ENCODE measurements at places on chromosomes 16 and 17.

DNA sequence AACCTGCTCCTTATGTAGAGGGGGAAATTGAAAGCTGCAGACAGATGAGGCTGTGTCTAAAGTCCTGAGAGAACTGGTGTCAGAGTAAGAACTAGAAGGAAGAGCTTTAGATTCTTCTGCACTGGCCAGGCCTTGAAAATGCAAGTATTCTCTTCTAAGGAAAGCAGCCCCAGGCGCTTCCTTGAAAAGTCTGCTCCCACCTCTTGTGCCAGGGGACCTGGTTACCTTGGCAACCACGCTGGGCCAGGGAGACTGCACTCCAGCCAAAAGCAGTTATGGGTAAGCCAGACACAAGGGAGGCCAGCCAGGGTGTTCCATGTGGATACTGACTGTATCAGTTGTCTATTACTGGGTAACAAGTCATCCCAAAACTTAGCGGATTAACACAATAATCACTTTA is 228.6 kb upstream of the SDK2 start:
- DNase-seq = no peak

- DNase-seq = peak; percentile 82
Observed at GRCh38 chr16:67857547-67858233, 10.2 kb upstream of the CENPT start.

- no peak for DNase-seq
Observed at GRCh38 chr16:62692685-62693084, 656.4 kb upstream of the CDH8 start.

DNA sequence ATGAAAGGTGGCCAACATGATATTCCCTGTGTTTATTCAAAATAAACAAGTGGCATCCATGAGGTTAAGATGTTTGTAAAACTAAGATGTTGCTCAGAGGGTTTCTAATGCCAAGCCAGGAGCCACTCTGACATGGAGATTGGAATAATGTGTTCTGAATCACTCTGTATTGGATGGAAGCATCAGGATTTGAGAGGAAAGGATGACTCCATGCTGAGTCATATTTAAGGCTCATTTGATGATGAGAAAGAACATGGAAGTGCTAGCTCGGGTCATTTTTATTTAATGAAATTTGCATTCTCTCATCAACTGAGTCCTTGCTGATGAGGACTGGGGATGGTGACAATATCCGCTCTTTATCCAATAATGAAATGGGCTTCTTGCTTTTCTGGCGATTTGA is 6.2 kb downstream of the VAT1L start:
- no peak for DNase-seq

DNA sequence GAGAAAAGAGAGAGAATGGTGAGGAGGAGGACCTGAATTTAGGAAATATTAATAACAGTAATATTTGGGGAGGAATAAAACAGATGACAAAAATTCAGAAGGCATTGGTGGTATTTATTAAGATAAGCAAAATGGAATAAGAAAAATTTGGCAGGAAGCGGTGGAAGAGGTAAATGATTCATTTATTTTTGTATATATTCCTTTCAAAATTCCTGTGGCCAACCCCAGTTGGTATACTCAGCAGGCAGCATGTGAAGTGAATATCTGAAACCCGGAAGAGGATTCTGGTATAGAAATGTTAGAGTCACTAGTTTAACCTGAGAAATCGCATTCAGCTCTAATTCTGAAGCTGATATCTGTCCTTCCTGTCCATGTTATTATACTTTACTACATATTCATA is 792.0 kb downstream of the KCNJ2 start:
- DNase-seq = no peak

DNA sequence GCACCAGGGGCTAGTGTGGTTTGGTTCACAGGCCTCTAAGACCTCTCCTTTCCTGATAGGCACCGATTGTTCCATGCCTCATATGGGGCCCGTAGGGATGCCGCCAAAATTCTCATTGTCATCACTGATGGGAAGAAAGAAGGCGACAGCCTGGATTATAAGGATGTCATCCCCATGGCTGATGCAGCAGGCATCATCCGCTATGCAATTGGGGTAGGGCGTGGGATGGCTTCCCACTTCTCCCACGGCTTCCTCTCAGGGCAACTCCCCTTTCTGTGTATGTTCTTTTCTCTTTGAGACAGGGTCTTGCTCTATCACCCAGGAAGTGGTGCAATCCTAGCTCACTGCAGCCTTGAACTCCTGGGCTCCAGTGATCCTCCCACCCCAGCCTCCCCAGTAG is 5.3 kb downstream of the ITGAX start:
- DNase-seq = no peak

- DNase-seq = no peak
Observed at GRCh38 chr16:58503863-58504688, 4.1 kb downstream of the NDRG4 start.

DNA sequence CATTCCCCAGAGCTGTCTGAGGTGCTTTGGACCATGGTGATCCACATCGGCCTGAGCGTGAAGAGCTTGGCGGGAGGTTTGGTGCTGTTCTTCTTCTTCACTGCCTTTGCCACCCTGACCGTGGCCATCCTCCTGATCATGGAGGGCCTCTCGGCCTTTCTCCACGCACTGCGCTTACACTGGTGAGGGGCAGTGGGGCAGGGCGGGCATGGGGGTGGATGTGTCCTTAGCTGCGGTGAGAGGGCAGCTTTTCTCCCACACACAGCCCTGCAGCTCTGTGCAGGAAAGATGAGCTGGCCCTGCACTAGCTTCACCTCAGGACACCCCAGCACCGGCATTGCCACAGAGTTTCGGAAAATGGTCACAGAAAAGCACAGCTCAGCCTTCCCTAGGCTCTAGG is 21.8 kb upstream of the NAGLU start:
- DNase-seq = no peak

- no peak for DNase-seq
Observed at GRCh38 chr17:66762276-66762675, 72.6 kb upstream of the CACNG5 start.

- DNase-seq = no peak
Observed at GRCh38 chr17:70862295-70862694, 693.0 kb downstream of the KCNJ2 start.

GRCh38 chr16:77868478-77868877 is 80.1 kb downstream of the VAT1L start:
- no peak for DNase-seq

GRCh38 chr16:6131526-6132050 is 1034.0 kb upstream of the EEF2KMT start:
- no peak for DNase-seq

DNA sequence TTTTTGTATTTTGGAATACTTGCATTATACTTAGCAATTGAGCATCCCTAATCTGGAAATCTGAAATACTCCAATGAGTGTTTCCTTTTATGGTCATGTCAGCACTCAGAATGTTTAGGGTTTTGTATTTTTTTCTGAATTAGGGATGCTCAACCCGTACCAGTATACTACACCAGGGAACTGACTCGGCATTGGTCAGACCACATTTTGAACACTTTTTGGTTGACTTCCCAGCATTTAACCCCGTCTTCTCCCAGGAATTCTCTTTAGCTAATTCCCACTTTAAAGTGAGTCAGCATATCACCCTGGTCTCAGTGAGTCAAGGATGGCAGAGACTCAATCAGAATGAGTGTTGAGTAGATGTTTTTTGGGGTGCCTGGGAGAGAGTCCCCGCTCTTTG is 177.9 kb downstream of the SPECC1 start:
- no peak for DNase-seq

- no peak for DNase-seq
Observed at GRCh38 chr17:10325031-10325695, 47.6 kb downstream of the MYH13 start.

GRCh38 chr16:5166486-5166885 is 68.9 kb upstream of the EEF2KMT start:
- DNase-seq = no peak

- no peak for DNase-seq
Observed at GRCh38 chr16:8717892-8718415, 43.5 kb downstream of the ABAT start.

- peak; percentile 90 for DNase-seq
Observed at GRCh38 chr17:41308251-41308917, 725 bp downstream of the KRTAP16-1 start.

GRCh38 chr17:1004769-1005295 is 7.9 kb downstream of the TIMM22 start:
- DNase-seq = no peak

DNA sequence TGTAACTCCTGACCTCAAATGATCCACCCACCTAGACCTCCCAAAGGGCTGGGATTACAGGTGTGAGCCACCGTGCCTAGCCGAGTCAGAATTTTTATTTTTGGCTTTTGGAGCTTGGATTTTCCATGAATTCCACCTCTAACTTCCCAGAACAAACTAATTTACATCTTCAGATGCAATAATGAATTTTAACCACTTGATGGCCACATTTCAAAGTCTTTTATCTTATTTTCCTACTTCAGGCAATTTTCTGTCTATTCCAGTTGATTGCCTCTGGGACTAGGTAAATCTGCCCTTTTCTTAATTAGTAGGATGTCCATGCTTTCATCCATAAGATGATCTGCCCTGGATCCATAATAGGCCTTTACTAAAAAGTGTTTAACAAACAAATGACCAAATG is 156.4 kb upstream of the ANKFN1 start:
- no peak for DNase-seq

DNA sequence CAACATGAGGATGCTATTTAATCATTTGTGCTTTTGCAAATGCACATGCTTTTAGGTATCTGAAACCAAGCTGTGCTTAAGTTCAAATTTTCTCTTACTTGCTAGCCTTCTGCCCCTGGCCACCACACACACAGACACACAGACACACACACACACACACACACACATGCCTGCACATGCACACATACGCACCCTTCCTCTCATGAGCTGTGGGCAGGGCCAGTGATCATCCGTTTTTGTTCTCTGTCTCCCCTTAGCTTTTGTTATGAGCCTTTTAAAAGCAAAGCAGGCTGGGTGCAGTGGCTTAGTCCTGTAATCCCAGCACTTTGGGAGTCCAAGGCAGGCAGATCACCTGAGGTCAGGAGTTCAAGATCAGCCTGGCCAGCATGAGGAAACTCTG is 34.2 kb downstream of the CD300LF start:
- no peak for DNase-seq

DNA sequence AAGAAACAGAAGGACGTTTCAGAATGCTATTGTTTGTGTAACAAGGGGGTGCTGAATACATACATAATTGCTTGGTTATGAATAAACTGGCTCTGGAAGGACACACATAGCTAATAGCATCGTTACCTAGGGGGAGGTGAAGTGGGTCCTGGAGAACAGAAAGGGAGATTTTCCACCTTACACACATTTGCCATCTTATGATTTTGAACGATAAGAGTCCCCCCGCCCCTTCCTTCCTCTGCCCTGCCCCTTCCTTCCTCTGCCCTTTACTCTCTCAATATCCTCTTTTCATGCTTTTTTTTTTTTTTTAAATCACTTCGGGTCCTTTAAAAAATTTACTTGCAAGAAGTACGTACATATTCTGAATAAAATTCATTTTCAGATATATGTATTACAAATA is 902 bp upstream of the DHRS7B start:
- peak; percentile 71 for DNase-seq

GRCh38 chr16:18829251-18829650 is 27.9 kb upstream of the ARL6IP1 start:
- DNase-seq = no peak
